ENCODE measurements at places on chromosomes 4 and X. TPM values are rescaled to one million over a fixed set of nuclear protein-coding genes. Genes with fewer than 3 reads are reported as not detected.

Gene LANCL3
- 0.28 TPM for total RNA-seq

Gene PLP1
- total RNA-seq, result not detected

Gene TRIM2
- not detected for total RNA-seq

Gene RS1
- total RNA-seq, result not detected

DNA sequence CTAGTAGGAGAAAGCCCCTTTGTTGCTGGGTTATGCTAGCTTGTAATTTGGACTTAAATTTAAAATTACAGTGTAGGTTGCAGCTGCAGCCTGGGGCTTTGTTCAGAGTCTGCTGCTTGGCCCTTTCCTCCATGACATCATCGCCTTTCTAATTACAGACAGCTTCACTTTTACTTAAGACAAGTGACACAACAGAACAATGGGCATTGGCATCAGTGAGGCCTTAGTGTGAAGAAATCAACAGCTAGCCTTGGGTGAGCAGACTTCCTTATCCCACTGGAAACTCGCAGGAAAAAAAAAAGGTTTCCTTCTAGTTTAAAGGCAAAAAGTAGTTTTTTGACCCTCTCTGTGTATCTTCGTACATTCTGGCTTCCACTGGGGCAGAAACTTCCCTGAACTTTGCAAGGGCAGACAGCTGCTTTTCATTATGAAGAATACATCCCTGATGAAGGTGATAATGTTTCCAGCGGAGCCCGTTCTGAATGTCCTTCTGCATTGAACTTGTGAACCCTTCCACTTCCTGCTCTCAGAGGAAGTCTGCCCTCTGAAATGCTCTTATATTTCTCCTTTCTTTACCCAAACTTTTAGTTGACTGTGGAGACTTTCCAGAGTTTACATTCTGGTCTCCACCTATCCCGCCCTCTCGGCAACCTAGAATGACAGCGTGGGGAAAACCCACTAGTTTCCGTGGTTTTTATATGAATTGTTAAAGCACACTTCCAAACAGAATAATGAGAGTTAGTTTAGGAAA lies 123.2 kb upstream of the FAM9C start:
- H3K4me3 ChIP-seq, result peak overlapping the region; percentile 56
- H3K36me3 ChIP-seq, result peaks cover 3% of the 10 kb centered on the region
- H3K27ac ChIP-seq, result peak overlapping the region; percentile 79
- peaks cover 19% of the 10 kb centered on the region for H3K4me1 ChIP-seq
- peak; percentile 62 for DNase-seq

DNA sequence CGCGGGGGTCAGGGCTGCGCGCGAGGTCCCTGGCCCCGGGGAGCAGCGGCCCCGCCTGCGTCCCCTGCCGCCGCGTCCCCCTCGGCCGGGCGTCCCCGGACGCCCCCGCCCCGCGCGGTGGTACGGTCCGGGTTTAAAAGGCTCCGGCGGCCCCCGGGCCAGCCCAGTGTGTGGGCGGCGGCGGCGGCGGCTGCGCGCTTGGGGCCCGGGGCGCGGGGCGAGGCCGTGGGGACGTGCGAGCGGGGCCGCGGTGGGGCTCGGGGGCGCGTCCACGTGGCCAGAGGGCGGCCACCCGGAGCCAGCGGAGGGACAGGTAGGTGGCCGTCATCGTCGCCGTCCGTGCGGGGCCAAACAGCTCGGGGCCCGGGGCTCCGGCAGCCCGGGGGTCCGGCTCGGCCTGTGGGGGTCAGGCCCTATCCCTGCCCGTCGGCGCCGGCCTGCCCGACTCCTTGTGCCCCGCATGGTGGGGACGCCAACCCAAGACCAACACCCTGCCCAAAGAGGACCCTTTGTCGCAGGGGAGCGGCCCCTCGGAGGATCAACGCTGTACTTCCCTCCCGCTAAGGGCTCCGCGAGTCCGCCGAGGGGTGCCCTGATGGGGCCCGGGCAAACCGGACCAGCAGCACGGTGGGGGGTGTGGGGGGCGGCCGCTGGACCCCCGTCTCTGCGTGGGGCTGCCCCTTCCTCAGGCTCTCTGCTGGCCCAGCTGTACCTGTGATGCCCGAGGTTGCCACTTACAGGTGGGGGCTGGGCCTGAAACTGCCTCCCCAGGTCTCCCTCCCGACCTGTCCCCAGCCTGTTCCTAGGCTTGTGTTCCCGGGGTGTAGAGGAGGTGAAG lies at the start of gene PLXNA3:
TSS of gene PLXNA3 (plus strand) at position 166 of the 838 bp plus-strand sequence. CDS start 1,903 bp downstream, outside the sequence.
- H3K4me3 ChIP-seq, result peak within 1 kb of the TSS; percentile 93
- peak within 1 kb of the TSS; percentile 96 for H3K27ac ChIP-seq
- H3K4me1 ChIP-seq, result peaks cover 6% of the 10 kb centered on the region

DNA sequence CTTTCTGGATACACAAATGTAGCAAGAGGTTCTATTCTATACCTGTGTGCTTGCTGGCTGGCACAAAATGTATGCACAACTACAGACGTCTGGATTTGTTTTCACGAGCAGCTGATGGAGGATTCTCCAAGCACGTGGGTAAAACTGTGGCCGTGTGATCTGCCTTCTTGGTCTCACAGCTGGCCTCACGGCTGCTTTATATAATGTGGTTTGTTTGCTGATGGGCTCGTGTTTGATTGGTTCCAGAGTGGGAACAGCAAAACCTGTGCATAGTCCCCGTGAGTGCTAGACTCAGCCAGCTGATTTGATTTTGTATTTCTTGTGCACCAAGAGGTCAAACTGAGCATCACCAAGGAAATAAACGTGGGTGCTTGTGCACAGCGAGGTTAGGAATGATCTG lies 262.6 kb upstream of the RPS6KA3 start:
- H3K4me1 ChIP-seq, result peaks cover 12% of the 10 kb centered on the region
- H3K27ac ChIP-seq, result no peak overlapping the region
- no peak for DNase-seq
- H3K27me3 ChIP-seq, result peaks cover 38% of the 10 kb centered on the region
- no peak overlapping the region for H3K4me3 ChIP-seq

DNA sequence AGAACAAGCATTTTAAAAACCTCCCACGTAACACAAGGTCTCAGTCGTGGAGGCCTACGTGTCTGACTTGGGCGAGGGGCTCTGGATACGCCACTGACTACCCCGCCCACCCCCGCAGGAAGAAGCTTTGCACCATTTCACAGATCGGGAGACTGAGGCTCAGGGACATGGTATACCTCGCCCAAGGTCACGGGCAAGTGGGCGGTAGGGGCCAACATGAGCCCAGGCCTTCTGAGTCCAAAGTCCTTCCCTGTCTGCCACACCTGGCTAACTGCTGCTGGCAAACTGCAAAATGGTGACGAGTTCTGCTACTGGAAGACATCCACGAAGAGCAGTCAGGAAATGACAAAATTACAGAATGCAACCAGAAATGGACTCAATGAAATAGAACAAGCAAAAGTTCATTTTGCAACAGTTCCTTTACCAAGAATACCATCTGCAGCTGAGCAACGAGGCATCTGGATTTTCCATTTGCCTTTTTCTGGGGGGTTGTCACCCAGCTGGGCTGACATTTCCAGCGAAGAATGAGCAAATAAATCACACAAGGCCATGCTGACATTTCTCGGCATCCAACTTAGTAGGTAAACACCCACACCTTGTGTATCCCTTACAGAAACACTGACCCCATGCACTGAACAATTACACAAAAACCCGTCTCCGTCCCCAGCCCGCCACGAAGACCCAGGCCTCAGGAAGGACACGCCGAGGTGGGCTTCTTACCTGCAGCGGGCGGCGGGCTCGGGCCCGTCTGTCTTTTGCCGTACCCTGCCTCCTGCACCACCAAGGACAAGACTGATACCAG lies 70.2 kb upstream of the AFAP1 start:
- H3K4me3 ChIP-seq, result no peak overlapping the region
- peaks cover 3% of the 10 kb centered on the region for H3K27me3 ChIP-seq
- no peaks in the 10 kb centered on the region for H3K36me3 ChIP-seq
- no peaks in the 10 kb centered on the region for H3K4me1 ChIP-seq
- H3K27ac ChIP-seq, result no peak overlapping the region
- no peak for DNase-seq

- no peak overlapping the region for H3K4me3 ChIP-seq
- H3K27me3 ChIP-seq, result no peaks in the 10 kb centered on the region
- no peaks in the 10 kb centered on the region for H3K4me1 ChIP-seq
- DNase-seq, result no peak
Measured at GRCh38 chrX:74458736-74459135, 37.4 kb downstream of the SLC16A2 start.

DNA sequence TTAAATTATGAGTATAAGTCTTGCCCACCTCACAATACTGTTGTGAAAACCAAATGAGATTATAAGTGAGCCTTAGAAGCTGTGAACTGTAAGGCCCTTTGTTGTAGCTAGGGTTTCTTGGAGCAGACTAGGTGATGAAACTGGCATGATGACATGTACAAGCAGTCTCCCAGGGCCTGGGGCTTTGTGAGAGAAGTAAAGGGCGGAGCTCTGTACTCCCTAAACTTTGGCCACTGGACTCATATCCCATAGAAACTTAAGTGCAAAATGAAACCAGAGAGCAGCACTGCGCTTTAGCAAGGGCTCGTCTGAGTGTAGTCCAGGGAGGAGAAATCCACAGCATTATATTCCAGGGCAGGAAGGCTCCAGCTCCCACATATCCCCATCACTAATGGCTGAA lies 385.6 kb upstream of the FGF16 start:
- no peak overlapping the region for H3K4me3 ChIP-seq
- H3K36me3 ChIP-seq, result no peaks in the 10 kb centered on the region
- H3K27me3 ChIP-seq, result no peaks in the 10 kb centered on the region
- no peaks in the 10 kb centered on the region for H3K4me1 ChIP-seq

DNA sequence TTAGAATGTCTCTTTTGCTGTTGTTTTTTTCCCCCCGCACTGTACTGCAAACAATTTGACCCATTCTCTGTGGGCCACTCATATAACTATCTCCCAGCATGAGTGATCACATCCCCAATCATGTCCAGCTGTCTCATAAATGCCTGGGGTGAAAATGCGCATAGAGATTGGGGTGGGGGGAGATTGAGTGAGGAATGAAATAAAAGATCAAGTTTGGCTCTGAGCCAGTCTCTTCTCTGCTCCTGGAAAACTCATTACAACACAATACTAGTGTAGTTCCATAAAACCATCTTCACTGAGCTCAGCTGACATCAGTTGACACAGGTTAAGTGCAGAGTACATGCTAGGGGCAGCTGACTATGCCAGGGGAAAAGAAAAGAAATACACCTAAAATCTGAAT lies 96.9 kb downstream of the EGF start:
- no peak for DNase-seq
- no peak overlapping the region for H3K27ac ChIP-seq
- H3K27me3 ChIP-seq, result peaks cover 5% of the 10 kb centered on the region

DNA sequence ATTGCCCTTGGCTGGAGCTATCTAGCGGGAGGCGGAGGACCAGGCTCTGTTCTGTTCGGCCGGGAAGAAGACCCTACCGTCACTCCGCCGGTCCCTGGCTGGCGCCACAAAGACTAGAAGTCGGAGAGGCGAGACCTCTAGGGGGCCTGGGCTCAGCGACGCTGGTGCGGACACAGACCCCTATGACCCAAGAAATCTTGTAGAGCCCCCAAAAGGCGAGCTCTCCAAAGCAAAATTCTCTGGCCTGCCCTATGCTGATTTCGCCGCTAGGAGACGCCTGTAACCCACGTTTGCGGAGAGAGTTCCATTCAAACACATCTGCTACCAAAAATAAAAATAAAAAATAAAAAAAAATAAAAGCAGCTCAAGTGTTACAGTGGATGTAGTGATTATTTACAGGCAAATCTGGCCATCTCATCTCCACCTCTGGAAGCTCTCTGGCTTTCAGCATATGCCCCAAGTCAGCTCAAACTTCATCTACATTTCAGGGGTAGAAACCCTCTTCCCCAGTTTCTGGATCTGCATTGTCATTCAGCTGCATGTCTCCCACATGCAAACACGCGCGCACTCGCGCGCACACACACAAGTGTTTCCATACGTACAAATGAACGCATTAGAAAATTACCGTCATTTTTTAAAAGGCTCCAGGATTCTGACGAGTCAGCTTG lies 2.4 kb upstream of the PCDH10 start:
- peak; percentile 63 for DNase-seq
- H3K4me1 ChIP-seq, result peaks cover 13% of the 10 kb centered on the region
- H3K27me3 ChIP-seq, result peaks cover 58% of the 10 kb centered on the region
- H3K4me3 ChIP-seq, result no peak overlapping the region
- peaks cover 7% of the 10 kb centered on the region for H3K36me3 ChIP-seq
- H3K27ac ChIP-seq, result no peak overlapping the region

- H3K4me3 ChIP-seq, result no peak overlapping the region
- H3K4me1 ChIP-seq, result peaks cover 4% of the 10 kb centered on the region
- no peaks in the 10 kb centered on the region for H3K27me3 ChIP-seq
- no peak for DNase-seq
- H3K36me3 ChIP-seq, result no peaks in the 10 kb centered on the region
Measured at GRCh38 chrX:31074522-31074921, 2.7 kb upstream of the FTHL17 start.

DNA sequence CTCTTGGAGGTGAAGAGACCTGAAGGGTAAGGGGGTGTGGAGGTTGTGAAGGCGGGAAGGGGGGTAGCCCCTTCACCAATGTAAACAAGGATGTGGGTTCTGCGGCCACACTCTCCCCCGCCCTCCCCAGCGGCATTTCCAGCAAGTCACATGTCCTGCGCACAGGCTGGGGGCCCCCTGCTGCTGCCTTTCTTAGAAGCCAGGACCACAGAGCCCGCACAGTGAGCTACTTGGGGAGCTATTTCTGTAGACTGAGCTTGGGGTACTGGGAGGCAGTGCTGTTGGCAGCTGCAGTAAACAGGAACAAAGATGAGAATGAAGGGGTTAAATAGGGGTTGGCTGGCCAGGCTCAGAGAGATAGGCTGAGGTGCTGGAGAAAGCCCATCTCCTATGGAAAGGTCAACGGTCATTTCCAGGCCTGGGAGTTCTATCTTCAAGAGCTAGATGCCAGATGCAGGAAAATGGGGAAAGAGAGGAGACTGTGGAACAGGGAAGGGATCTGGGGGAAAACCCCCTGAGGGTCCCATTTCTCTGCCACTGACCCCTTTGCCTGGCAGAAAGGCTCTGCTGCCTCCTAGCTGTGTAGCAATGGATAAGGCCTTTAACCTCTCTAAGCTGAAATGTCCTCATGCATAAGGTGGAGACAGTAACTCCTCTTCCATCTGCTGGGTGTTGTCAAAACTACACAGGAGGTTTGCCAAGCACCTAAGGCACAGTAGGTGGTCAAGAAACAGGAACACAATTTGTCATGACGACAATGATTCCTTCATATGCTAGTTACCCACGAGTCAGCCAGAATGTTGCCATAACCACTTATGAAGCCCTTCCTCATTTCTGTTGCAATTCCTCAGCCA lies 18.5 kb upstream of the PIM2 start:
- H3K36me3 ChIP-seq, result peaks cover 54% of the 10 kb centered on the region
- H3K4me3 ChIP-seq, result peak overlapping the region; percentile 82
- peak overlapping the region; percentile 96 for H3K27ac ChIP-seq

- peaks cover 27% of the 10 kb centered on the region for H3K4me1 ChIP-seq
- DNase-seq, result peak; percentile 78
- H3K27me3 ChIP-seq, result no peaks in the 10 kb centered on the region
- H3K27ac ChIP-seq, result peak overlapping the region; percentile 90
- H3K36me3 ChIP-seq, result peaks cover 29% of the 10 kb centered on the region
- H3K4me3 ChIP-seq, result peak overlapping the region; percentile 91
Measured at GRCh38 chrX:40646489-40647306, 663 bp downstream of the CXorf38 start.

- no peak overlapping the region for H3K4me3 ChIP-seq
- peaks cover 5% of the 10 kb centered on the region for H3K27me3 ChIP-seq
- no peaks in the 10 kb centered on the region for H3K36me3 ChIP-seq
- peaks cover 22% of the 10 kb centered on the region for H3K4me1 ChIP-seq
Measured at GRCh38 chr4:109998867-109999584, 86.3 kb downstream of the EGF start.

GRCh38 chr4:82430964-82431745 lies 765 bp downstream of the ENOPH1 start:
- no peaks in the 10 kb centered on the region for H3K27me3 ChIP-seq
- H3K36me3 ChIP-seq, result peaks cover 61% of the 10 kb centered on the region
- peaks cover 61% of the 10 kb centered on the region for H3K4me1 ChIP-seq
- H3K27ac ChIP-seq, result peak overlapping the region; percentile 99
- peak; percentile 79 for DNase-seq

GRCh38 chr4:100936661-100937375 lies 410.5 kb downstream of the PPP3CA start:
- H3K27ac ChIP-seq, result no peak overlapping the region
- peaks cover 15% of the 10 kb centered on the region for H3K27me3 ChIP-seq
- peaks cover 9% of the 10 kb centered on the region for H3K4me1 ChIP-seq
- no peak overlapping the region for H3K4me3 ChIP-seq
- no peak for DNase-seq

All from activated CD4-positive, alpha-beta T cell treated with anti-CD3 and anti-CD28 coated beads, Interleukin-2, amount 10 ng/mL, durations not matched to agents 24 days and 14 days (primary cell).